Liver (tissue), 10 donors: ENCODE measurements at places on chromosomes 2 and 18. TPM values are rescaled to one million over a fixed set of nuclear protein-coding genes. Genes with fewer than 3 reads are reported as not detected.

Gene LOXHD1
- 0.25 TPM for total RNA-seq

Gene C2orf66
- total RNA-seq: not detected

Gene ZNF236
- total RNA-seq: 8.2 TPM

Gene GGCX
- 189 TPM for total RNA-seq

Gene CPLX4
- not detected for total RNA-seq

Gene KDSR
- total RNA-seq: 11.3 TPM

Gene TTR
- 600 TPM for total RNA-seq

Gene MC2R
- total RNA-seq: not detected

Gene CCDC148
- total RNA-seq: 0.37 TPM

Gene FIGN
- 5.4 TPM for total RNA-seq

Gene TRIM43
- not detected for total RNA-seq

Gene UBXN4
- 50.9 TPM for total RNA-seq

Gene GLI2
- 0.14 TPM for total RNA-seq

GRCh38 chr2:86029873-86030272, 75.8 kb downstream of the POLR1A start:
- no peaks in the 10 kb centered on the region for H3K27me3 ChIP-seq
- no peaks in the 10 kb centered on the region for H3K4me1 ChIP-seq
- peaks cover 15% of the 10 kb centered on the region for H3K36me3 ChIP-seq

DNA sequence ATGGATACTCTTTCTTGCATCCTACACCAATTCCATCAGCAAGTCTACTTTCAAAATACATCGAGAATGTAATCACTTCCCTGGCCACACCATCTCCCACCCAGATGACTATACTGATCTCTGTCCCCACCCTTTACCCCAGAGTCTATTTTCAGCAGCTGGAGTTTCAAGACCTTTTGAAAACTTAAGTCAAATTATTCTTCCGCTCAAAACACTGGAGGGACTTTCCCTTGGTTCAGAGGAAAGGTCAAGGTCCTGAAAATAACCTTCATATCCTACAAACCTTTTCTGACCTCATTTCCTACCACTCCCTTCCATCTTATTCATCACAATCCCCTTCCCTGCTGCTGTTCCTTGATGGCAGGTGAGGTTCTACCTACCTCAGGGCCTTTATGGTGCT, 58.8 kb upstream of the LYPD6 start:
- no peak overlapping the region for H3K4me3 ChIP-seq
- no peak for DNase-seq
- peaks cover 2% of the 10 kb centered on the region for H3K27me3 ChIP-seq
- H3K4me1 ChIP-seq: no peaks in the 10 kb centered on the region

- no peak overlapping the region for H3K27ac ChIP-seq
- no peaks in the 10 kb centered on the region for H3K36me3 ChIP-seq
- no peak overlapping the region for H3K4me3 ChIP-seq
- no peaks in the 10 kb centered on the region for H3K4me1 ChIP-seq
- no peaks in the 10 kb centered on the region for H3K27me3 ChIP-seq
Measured at GRCh38 chr18:45336448-45336847, 278.8 kb upstream of the SLC14A2 start.

GRCh38 chr2:197425550-197425949, 9.3 kb downstream of the SF3B1 start:
- H3K4me1 ChIP-seq: peaks cover 23% of the 10 kb centered on the region
- no peak overlapping the region for H3K27ac ChIP-seq
- no peak overlapping the region for H3K4me3 ChIP-seq
- no peak for DNase-seq

GRCh38 chr18:35029770-35030169, 11.4 kb upstream of the MAPRE2 start:
- peak overlapping the region; percentile 56 for H3K4me3 ChIP-seq
- peaks cover 7% of the 10 kb centered on the region for H3K4me1 ChIP-seq
- no peaks in the 10 kb centered on the region for H3K36me3 ChIP-seq
- peak overlapping the region; percentile 49 for H3K27ac ChIP-seq

DNA sequence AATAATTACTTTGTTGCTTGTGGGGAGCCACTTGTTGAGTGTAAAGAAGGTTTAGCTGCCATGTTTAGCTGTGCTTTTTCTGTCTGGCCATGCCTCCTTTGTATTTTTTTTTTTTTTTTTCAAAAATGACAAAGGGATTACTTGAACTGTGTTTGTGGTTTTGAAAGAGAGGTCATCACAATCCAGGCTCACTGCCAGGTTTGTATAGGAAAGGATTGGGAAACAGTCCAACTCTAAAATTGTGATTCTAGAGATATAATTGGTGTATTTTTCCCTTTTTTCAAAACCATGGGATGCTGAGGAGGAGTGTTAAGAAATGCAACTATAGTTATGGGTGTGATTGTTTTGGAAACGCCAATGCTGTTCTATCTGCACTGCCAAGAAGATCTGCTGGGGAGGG, 4.3 kb downstream of the ITPRIPL1 start:
- no peak overlapping the region for H3K4me3 ChIP-seq
- H3K36me3 ChIP-seq: no peaks in the 10 kb centered on the region
- no peak for DNase-seq
- H3K27ac ChIP-seq: no peak overlapping the region
- peaks cover 2% of the 10 kb centered on the region for H3K4me1 ChIP-seq

- H3K27me3 ChIP-seq: peaks cover 5% of the 10 kb centered on the region
- H3K36me3 ChIP-seq: no peaks in the 10 kb centered on the region
- DNase-seq: no peak
- H3K4me3 ChIP-seq: no peak overlapping the region
- H3K4me1 ChIP-seq: no peaks in the 10 kb centered on the region
- no peak overlapping the region for H3K27ac ChIP-seq
Measured at GRCh38 chr2:78977661-78978145, 47.8 kb upstream of the REG3G start.

- H3K4me1 ChIP-seq: no peaks in the 10 kb centered on the region
- H3K27ac ChIP-seq: no peak overlapping the region
- H3K4me3 ChIP-seq: no peak overlapping the region
- no peak for DNase-seq
Measured at GRCh38 chr2:197264332-197264731, 46.2 kb downstream of the ANKRD44 start.

- peak within 1 kb of the TSS; percentile 93 for H3K27ac ChIP-seq
- peak within 1 kb of the TSS; percentile 76 for H3K4me3 ChIP-seq
- H3K36me3 ChIP-seq: no peaks in the 10 kb centered on the region
- H3K27me3 ChIP-seq: no peaks in the 10 kb centered on the region
- DNase-seq: peak; percentile 99
Measured at GRCh38 chr2:26033818-26034636, at the start of gene RAB10. TSS of gene RAB10 (plus strand) at chr2:26034084. CDS start at chr2:26034609, 525 bp downstream.

DNA sequence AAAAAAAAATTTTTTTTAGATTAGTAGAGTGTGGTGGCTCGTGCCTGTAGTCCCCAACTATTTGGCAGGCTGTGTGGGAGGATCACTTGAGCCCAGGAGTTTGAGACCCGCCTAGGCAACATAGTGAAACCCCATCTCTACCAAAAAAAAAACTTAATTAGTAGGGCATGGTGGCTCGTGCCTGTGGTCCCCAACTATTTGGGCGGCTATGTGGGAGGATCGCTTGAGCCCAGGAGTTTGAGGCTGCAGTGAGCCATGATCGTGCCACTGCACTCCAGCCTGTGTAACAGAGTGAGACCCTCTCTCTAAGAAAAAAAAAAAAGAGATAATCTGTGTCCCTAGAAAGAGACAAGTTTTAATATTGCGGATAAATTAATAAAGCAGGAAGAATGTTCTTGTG, 8.8 kb downstream of the GPR55 start:
- no peak overlapping the region for H3K4me3 ChIP-seq
- no peak for DNase-seq
- no peaks in the 10 kb centered on the region for H3K4me1 ChIP-seq

- H3K27ac ChIP-seq: no peak overlapping the region
- no peak overlapping the region for H3K4me3 ChIP-seq
- H3K27me3 ChIP-seq: no peaks in the 10 kb centered on the region
- no peaks in the 10 kb centered on the region for H3K36me3 ChIP-seq
Measured at GRCh38 chr2:149904352-149905175, 317.0 kb upstream of the MMADHC start.

- no peak overlapping the region for H3K27ac ChIP-seq
- no peak for DNase-seq
- no peaks in the 10 kb centered on the region for H3K27me3 ChIP-seq
- peaks cover 27% of the 10 kb centered on the region for H3K4me1 ChIP-seq
- H3K4me3 ChIP-seq: no peak overlapping the region
Measured at GRCh38 chr2:120225549-120226065, 2.4 kb upstream of the TMEM185B start.

DNA sequence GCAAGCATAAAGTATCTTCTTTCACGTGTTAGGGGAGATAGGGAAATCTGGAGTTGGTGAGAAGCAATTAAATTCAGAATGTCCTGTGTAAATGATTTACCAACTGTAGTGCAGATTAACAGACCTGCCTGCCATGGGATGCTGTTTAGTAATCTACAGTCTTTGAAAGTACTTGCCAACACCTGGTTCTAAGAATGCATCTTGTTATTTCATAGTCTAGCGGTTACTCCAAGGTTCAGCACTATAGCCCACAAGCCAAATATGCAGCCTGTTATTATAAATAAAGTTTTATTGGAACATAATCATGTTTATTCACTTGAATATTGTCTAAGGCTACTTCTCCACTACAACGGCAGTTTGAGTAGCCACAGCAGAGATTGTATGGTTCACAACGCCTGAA, 100.8 kb downstream of the OSBPL6 start:
- H3K4me1 ChIP-seq: peaks cover 5% of the 10 kb centered on the region
- no peaks in the 10 kb centered on the region for H3K36me3 ChIP-seq
- H3K27ac ChIP-seq: no peak overlapping the region

DNA sequence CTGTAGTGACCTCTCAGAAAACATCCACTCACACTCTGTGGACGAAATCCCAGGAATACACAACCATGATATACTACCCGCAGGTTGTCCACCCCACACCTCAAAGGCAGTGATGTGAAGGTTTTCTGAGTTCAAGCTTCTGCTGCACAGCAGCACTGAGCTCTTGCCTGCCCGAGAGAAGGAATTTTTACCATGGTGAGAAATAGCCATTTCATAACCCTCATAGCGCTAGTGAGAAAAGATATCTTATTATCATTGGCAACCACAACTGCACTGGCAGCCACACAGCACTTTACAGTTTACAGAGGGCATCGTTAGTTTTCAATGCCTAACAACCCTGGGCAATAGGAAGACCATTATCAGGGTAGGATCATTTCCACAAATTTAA, 36.9 kb downstream of the NAPG start:
- no peak for DNase-seq
- peaks cover 10% of the 10 kb centered on the region for H3K4me1 ChIP-seq
- no peaks in the 10 kb centered on the region for H3K36me3 ChIP-seq
- H3K27me3 ChIP-seq: no peaks in the 10 kb centered on the region
- no peak overlapping the region for H3K4me3 ChIP-seq
- H3K27ac ChIP-seq: no peak overlapping the region

DNA sequence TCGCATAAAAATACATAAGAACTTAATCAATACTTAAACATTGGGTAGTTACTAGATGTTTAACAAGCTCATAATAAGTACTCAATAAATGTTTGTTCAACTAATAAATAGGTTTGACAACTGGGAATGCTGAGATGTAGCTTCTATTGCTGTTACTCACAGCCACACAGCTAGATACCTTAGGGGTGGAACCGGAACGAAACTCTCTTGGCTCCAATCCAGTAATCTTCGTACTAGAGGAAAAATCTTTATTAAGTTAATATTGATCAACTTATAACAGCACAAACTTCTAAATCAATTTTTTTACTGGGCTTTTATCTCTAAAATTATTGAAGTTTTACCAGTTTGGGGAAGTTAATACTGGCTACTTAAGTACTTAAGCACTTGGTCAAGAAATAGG, 247.8 kb downstream of the PAX3 start:
- DNase-seq: no peak
- no peak overlapping the region for H3K27ac ChIP-seq
- no peaks in the 10 kb centered on the region for H3K36me3 ChIP-seq
- no peak overlapping the region for H3K4me3 ChIP-seq

- no peaks in the 10 kb centered on the region for H3K36me3 ChIP-seq
- H3K4me3 ChIP-seq: no peak overlapping the region
- no peaks in the 10 kb centered on the region for H3K27me3 ChIP-seq
Measured at GRCh38 chr18:7170292-7170691, 52.7 kb upstream of the LAMA1 start.
